AG09309 (cell line): ENCODE measurements at places on chromosomes 7 and 10.

- no peak for DNase-seq
Measured at GRCh38 chr10:19968745-19969144, 152.5 kb downstream of the PLXDC2 start.

DNA sequence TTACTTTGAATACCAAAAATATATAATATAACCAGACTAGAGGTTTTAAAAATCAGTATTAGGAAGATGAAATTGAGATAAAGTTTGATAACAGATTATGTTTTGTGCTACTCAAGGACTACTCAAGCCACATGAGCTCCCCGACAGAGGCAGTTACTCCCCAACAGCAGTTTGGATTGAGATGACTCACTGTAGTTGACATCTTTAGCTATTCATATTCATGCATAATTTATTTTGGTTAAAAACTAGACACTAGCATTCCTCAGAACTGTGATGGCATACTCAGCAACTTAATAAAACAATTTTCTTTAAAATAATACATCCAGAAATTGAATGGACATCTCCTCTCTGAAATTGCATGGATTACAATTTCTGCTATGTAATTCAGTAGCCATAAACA is 19.6 kb downstream of the PCLO start:
- no peak for DNase-seq

GRCh38 chr10:132503581-132504421 is 33.8 kb upstream of the INPP5A start:
- DNase-seq = no peak

DNA sequence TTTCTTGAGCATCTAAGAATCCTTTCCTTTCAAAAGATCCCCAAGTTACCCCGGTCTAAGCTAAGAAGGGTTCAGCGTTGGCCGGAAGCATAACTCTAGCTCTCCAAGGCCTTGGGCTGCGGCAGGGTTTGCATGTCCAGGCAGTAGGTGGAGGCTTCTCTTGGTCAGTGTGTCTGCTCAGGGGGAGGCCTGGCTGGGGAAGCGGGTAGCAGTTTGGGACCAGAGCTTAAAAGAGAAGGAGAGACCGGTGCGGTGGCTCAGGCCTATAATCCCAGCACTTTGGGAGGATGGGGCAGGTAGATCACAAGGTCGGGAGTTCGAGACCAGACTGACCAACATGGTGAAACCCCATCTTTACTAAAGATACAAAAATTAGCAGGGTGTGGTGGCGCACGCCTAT is 226.3 kb downstream of the MGMT start:
- no peak for DNase-seq

DNA sequence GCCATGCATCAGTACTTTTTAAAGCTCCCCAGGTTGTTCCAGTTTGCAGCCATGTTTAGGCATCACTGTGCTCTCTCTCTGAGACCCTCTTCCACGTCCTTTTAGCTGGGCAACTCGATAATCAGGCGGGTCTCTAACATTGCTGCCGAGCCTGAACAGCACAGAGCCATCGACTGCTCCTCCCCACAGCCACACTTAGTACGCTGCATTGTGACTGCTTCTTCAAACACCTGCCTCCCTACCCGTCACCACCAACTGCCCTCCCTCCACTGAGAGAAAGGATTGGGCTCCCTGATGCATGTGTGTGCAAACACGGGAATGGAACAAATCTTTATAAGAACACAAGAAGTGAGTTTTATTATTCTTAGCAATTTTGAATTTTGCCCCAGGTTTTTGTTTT is 11.4 kb upstream of the TACR2 start:
- DNase-seq = no peak

GRCh38 chr7:997404-998395 is 14.7 kb downstream of the CYP2W1 start:
- DNase-seq = no peak

DNA sequence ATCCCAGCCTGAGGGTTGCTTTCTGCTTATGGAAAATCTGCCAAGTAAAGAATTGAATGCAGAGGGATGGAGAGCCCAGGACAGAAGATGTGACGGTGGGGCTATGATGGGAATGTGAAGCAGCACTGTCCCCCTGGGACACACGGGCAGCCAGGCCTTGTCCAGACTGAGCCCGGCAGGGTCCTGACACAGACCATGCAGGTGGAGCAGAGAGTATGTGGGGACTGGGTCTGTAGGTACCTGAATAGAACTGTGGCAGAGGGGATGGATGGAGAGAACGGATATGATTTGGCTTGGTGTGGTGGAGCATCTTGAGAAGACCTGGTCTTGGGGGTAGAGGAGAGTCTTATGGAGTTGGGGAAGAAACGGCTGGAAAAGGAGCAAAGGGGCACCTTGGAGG is 732 bp upstream of the LRRC18 start:
- DNase-seq = no peak
